ENCODE measurements at places on chromosomes 3 and 15.

DNA sequence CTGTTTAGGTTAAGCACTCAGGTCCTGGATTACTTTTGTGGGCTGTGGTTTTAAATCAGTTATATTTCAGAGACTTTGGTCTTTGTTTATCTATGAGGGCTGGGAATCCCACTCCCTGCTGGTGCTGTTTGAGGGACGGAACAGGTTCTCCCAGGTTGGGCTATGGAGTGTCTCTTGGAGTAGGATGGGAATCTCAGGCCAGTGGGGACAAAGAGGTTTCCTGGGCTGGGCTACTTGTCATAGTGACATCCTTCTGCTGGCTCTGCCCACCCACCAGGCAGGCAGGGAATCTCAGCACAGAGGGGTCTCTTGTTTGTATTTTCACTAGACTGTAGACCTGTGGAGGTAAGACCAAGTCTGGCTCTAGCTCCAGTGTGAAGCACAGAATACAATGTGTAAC, 47.2 kb upstream of the UBE3A start:
- DNase-seq: no peak

DNA sequence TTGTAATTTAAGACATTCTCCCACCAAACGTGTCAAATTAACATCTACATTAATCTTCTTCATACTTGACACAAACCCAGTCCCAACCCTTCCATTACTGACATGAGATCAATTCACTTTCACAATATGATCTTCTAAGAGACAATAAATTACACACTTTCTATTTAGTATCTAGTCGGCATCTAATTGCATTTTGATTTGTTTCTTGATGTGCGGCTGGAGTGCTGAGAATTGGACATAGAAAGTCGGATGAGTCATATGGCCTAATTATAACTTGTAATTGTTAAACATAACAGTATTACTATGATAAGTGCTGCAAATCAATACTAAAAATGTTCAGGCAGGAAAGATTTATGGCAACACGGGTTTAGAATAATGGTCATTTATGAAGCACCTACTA, 78.4 kb upstream of the RORA start:
- no peak for DNase-seq

DNA sequence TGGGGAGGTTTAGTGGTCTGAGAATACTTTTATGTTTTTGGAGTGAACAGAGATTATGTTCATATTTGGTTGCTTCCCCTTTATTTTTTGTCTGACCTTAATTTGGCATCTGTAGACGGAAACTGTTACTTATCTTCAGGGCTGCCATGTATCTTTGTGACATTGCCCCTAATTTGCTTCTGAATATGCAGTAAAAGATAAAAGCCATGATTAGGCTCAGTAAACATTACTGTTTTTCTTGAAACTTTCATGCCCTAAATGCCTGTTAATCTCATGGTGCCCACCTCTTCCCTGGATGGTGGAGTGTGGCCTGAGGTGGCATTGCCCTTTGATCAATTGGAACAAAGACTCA, 106.7 kb downstream of the C3orf70 start:
- no peak for DNase-seq

DNA sequence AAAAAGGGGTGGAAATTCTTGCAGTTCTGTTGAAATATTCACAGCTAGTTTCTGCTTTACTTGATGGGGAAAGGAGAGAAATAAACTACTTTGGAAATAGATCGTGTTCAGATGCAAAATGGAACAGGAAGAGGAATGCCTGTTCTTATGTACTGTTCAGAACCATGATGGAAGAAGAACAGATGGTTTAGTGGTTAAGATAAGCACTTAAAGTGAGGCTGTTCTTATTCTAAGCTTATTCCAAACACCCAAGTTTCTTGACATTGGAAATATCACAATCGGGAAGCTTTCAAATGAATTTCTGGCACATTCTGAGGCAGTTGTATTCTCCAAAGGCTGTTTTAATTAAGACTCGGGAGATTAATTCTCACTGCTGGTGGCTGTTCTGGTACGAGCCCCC, 228.5 kb downstream of the LSAMP start:
- no peak for DNase-seq

DNA sequence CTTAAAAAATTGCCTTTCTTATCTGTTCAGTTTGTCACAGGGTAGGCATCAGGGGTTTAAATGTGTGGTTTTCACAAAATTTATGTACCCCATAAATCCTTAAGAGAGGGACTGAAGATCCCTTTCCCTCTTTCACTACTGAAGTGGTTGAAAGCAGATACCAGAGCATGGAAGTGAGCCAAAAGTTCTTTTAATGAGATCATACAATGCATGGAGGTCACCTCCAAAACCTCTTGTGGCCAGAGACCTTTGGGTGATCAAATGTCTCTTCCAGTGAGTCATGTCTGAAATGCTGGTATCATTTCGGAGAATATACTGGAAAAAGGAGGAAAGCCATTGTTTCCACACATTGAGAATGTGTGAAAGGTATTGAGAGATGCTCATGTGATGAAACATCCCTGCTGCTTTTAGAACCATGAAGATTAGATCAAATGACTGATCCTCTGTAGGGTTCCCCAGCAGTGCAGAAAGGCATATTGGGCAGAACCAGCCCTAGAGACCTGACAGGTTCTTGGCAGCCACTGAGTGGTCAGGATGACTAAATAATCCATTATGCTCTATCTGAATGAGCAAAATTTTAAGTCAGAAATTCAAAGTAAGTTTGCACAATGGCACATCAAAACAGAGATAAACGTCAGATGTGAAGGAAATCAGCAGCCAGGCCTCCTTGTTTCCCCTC, 165.8 kb upstream of the SLC2A2 start:
- DNase-seq: no peak

- DNase-seq: no peak
These were observed 730.7 kb upstream of the ALCAM start for GRCh38 chr3:104635872-104636580.

GRCh38 chr15:42080186-42080918, 14.0 kb downstream of the PLA2G4D start:
- DNase-seq: no peak

DNA sequence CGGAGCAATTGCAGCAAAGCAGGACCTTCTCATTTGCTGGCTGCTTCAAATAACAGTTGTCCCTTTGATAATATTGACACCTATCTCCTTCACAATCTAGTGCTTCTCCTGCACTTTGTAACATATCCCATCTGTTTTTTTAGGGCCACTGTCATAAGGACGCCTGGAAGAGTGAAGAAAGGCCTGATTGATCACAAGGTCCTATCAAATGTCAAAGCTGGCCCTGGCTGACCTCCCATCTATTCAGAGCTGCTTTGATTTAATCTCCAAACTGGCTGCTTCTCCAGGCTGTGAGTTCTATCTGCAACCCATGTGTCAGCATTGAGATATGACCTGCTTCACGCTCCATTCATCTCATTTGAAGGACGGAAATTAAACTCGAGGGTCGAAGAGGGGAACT, 601.2 kb upstream of the KCNMB2 start:
- DNase-seq: no peak

DNA sequence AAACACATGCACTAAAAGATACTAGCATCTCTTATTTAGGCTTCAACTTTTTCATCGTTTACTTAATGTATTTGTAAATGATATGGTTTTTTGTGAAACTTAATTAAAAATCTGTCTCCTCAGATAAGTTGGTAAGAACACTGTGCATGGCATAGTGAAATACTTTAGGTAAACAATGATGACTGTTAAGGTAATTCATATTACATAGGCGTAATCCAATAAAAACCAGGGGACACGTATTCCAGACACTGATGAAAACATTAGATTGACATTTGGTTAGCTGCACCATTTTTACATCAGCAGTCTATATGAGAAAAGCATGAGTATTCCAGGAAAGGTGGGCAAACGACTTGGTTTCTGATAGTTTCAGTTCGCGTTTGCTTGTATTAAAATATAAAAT, 170.0 kb downstream of the MBNL1 start:
- DNase-seq: no peak

DNA sequence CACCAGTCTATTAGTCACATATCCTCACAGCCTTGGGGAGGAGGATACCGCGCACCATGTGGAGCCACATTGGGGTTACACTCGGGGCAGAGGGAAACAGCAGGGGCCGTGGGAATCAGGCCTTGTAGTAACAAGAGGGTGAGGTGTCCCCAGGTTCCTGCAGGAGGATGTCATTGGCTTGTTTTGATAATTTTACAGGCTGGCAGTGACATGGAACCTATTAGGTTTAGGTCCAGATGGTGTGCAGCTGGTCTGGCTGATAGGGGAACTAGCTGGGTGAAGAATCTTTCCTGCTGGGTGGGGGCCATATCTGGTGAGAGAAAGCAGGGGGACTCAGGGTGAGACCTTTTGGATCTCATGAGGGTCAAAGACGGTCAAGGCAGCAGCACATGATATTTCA, 9.8 kb upstream of the MEF2A start:
- DNase-seq: no peak

GRCh38 chr15:75646112-75646943, 1.4 kb upstream of the SNX33 start:
- no peak for DNase-seq

DNA sequence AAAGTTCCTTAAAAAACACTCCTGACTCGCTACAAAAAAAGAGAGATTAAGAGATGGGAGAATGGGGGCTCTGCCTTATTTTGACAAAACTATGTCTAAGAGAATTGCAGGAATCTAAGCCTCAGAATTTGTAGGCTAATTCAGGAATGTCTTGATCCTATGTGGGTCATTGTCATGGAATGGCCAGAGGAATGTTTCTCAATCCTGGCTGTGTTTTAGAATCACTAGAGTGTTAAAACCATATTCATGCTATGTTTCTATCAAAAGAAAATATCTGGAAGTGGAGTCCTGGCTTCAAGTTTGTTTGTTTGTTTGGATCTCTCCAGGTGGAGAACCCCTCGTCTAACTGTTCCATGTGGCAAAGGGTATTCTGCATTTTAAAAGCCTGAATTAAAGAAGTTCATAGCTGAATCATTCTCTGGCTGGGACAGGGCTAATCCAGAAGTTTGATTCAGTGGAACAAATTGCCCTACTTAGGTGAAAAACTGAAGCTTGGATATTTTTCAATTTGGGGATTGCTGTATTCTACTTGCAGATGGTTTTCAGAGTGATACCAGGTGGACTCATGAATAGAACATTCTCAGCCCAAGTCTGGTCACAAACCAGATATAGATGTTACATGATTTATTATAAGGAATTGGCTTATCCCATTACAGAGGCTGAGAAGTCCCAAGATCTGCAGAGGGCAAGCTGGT, 28.2 kb downstream of the GJD2 start:
- DNase-seq: no peak

DNA sequence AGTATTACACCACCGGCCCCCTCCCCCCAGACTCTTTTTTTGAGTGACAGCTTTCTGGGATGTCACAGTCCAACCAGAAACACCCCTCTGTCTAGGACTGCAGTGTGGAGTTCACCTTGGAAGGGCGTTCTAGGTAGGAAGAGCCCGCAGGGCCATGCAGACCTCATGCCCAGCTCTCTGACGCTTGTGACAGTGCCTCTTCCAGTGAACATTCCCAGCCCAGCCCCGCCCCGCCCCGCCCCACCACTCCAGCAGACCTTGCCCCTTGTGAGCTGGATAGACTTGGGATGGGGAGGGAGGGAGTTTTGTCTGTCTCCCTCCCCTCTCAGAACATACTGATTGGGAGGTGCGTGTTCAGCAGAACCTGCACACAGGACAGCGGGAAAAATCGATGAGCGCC, 63.6 kb downstream of the AAGAB start:
- no peak for DNase-seq

DNA sequence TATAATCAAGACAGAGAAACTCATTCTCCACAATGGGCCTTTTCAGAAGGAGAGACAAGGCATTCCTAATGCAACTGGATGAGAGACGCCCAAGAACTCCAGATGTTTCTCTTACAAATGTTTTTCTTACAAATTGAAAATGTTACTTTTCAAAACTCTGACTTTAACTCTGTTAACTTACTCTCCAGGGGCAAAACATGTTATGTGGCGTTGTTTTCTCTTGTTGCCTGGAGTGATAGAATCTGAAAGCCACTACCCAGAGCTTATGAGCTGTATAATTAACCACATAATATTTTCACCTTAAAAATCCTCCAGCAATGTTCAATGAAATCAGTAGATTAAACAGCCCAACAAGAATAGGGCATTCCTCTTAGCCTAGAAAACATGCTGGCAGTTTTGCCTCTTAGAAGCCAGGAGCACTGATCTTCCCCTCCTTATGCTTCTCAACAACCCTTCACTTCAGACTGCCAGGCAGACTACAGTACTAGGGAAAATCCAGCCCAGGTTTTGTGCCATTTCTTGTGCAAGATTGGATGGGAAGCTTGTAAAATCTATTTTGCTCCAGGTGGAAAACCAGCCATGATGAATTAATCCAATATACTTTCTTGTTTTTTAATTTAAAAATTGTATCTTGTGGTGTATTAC, 186.7 kb upstream of the GADL1 start:
- no peak for DNase-seq

GRCh38 chr3:111607240-111607920, 12.2 kb upstream of the ZBED2 start:
- no peak for DNase-seq

DNA sequence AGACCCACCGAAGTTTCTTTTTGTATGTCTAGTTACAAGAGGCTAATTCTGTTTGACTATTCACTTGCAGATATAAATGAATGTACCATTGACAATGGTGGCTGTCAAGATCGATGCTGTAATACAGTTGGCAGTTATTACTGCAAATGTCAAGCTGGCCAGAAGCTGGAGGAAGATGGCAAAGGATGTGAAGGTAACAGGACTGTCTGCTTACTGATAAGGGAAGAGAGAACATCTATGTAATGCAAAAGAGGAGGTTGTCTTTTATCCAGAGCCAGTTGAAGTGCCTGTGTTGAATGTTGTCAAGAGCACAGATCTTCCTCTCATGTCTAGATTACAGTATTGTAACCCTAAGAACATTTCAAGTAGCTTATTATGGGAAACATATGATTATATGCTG, 549.5 kb upstream of the GOLIM4 start:
- DNase-seq: no peak

DNA sequence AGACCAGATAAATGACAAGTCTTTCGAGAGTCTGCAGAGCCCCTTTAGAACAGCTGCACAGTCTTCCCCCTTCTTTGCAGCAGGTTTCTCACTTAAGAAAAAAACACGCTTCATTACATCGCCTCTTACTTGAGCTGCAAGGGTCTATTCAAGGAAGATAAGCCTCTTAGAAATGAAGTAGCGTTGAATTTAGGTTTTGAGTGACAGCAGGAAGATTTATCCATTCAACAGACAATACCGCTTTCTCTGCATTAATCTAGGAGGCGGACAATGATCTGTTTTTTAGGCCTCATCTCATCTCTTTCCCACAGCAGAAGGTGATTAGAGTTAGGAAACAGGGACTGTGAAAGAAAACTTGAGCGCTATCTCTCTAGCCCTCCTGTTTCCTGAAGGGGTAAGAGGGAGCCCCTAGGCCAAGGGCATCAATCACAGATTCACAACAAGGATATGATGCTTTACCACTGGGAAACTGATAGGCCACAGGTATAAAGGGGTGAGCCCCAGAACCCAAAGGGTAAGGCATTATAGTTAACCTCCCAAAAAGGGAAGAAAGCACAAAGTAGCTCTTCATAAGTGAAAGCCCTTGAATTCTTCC, 84.3 kb downstream of the MECOM start:
- no peak for DNase-seq

DNA sequence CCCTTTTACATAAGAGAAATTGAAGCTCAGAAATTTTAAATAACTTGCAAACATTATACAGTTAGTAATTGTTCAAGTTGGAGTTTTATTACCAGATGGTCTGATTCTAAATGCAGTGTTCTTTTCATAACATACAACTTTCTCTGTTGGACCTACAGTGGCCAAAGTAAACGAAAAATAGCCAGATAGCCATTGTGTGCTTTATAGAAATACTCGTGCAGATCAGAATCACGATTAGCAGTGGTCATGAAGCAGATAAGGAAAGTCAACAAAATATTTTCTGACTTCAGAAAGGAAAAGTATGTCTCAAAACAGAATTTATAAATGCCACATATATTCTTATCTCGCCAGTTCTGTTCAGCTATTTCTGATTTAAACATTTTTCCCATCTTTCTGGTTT, 436.9 kb downstream of the CNTN6 start:
- DNase-seq: no peak

Measured in pons (tissue), 1 donor.